ENCODE measurements at places on chromosomes 16 and 17.
A peak's percentile ranks its signal among the peaks of the same experiment; 100 is the strongest.

GRCh38 chr17:38749223-38750043, 1.3 kb upstream of the PCGF2 start:
- DNase-seq = no peak

DNA sequence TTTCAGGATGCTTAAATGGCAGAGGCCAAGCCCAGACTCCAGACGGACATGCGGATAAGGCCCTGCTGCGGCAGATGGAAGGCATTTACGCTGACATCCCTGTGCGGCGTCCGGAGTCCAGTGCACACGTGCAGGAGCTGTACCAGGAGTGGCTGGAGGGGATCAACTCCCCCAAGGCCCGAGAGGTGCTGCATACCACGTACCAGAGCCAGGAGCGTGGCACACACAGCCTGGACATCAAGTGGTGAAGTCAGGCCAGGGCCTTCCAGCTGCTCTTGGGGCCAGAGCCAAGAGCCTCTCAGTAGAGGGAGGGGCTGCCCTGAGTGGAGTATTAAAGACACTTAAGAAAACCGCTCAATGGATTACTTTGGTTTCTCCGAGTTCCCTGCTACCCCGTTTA, 29.4 kb downstream of the NARF start:
- no peak for DNase-seq

GRCh38 chr16:56984639-56985038, 4.7 kb upstream of the NLRC5 start:
- DNase-seq = no peak

DNA sequence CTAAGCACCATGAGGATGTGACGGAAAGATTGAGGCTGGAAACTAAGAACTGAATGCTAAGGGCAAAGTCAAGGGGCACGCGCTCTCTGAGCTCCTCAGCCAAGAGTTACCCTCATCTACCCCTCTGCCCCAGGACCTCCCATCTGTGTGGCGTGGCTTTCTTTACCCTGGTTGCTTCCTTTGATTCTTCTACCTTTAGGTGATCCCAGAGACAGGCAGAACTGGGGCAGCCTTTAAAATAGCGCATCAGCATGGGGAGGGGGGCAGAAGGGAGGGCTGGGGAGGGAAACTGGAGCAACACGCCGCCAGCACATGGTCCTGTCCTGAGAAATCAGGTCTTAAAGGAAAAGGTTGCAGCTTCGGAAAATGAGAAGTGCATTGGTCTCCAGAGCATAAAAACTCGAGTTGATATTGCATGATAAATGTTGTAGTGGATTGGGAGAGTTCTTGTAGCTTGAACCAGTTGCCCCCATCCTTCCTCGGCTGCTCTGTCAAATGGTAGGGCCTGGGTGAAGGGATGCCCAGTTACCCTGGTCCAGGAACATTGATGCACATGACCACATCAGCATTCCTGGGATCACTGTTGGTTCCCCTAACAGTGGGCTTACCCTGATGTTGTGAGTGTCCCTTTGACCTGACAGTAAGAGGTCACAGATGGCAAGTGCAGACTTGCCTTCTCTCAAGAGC, 29.7 kb downstream of the LDHD start:
- DNase-seq = no peak

DNA sequence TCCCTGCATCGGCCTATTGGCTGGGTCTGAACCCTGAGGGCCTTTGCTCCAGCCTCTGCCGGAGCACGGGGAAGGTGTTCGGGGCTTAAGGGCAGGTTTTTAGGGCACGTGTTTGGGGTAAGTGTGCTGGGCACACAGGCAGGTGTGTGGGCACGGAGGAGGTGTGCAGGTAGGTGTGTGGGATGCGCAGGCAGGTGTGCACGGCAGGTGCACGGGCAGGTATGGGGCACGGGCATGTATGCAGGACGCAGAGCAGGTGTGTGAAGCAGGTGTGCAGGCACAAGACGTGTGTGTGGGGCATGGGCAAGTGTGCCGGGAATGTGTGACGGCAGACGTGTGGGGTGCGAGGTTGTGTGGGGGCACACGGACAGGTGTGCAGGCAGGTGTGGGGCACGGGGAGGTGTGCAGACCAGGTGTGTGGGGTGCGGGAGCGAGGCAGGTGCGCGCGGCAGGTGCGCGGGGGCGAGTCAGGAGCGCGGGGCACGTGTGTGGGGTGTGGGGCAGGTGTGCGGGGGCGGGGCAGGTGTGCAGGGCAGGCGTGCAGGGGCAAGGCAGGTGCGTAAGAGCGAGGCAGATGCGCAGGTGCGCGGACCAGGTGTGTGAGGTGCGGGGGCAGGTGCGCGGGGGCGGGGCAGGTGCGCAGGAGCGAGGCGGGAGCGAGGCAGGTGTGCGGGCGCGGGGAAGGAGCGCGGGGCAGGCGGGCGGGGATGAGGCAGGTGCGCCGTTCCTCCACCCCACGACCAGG, 28.6 kb upstream of the METRNL start:
- DNase-seq = peak; percentile 10

Data from stimulated activated CD4-positive, alpha-beta T cell treated with anti-CD3 and anti-CD28 coated beads, Interleukin-1b, Interleukin-23, amount 100 ng/mL, for 1 hour (primary cell).